RWPE1 (cell line): ENCODE measurements at places on chromosomes 3 and 15.

DNA sequence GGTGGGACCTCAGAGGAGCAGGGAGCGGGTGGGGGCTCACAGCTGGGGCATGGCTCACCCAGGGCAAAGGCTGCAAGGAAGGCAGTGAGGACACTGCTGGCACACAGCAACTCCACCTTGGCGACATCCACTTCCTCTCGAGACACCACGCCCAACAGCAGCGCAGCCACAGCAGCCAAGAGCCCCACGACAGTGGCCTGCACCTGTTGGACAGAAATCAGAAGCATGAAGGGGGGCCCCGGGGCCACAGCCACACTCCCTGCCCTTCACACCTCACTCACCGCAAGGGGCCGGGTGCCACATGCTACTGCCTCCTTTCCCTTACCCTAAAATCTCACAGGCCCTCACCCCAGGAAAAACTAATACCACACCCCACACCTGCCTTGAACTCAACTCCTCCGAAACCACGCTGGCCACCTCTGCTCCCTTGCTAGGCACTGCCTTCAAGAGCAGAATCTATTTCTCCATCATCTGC lies 57.3 kb downstream of the ROPN1B start:
- DNase-seq = no peak

DNA sequence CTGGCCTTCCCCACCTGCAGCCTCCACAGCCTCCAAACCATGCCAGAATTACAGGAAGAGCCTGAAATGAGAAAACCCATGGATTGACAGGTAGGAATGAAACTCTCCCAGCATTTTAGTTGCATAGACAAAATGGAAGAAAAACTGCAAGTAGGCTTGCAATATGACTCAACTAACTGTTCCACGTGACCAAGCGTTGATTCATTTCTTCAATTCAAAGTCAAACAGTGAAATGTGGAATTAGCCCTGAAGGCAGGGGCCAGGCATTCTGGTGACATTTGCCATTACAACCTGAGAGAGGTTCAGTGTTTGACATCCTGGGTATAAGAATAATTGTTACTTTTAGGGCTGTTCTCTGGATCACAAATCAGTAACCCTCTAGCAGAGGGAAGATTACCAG lies 676.5 kb upstream of the CFAP20DC start:
- peak; percentile 4 for DNase-seq

- DNase-seq = no peak
Measured at GRCh38 chr3:147381596-147381995, 24.7 kb downstream of the ZIC4 start.

GRCh38 chr3:182389071-182389815 lies 404.1 kb upstream of the ATP11B start:
- peak; percentile 85 for DNase-seq

GRCh38 chr3:185308126-185308754 lies 54.4 kb upstream of the EHHADH start:
- peak; percentile 53 for DNase-seq

DNA sequence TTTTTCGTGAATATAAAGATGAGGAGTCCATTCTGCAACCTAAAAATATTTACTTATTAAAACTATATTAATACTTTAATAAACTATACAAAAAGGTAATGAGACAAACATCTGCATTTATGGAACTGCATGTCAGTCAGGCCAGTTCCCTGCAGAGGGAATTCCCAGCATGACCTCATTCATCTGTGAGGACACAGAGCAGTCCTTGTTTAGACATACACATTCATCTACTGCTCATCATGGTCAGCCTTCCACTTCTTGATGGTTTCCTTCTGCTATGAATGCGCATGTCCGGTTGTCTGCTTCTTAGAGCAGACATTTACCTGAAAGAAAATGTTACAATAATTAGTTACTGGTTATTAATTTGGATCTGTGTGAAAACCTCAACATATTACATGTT lies 3.3 kb upstream of the ACTR8 start:
- no peak for DNase-seq

- peak; percentile 98 for DNase-seq
Measured at GRCh38 chr15:44711096-44711742, at the start of the genes B2M and PATL2. TSS of gene B2M (plus strand) at chr15:44711517. CDS start at chr15:44711547, 30 bp downstream. TSS of gene PATL2 (minus strand) at chr15:44711323. CDS start at chr15:44676490, 34,833 bp downstream.

- peak; percentile 26 for DNase-seq
Measured at GRCh38 chr3:87228316-87228715, 1.2 kb downstream of the CHMP2B start.

- DNase-seq = no peak
Measured at GRCh38 chr3:141524988-141525387, 38.2 kb downstream of the RASA2 start.

DNA sequence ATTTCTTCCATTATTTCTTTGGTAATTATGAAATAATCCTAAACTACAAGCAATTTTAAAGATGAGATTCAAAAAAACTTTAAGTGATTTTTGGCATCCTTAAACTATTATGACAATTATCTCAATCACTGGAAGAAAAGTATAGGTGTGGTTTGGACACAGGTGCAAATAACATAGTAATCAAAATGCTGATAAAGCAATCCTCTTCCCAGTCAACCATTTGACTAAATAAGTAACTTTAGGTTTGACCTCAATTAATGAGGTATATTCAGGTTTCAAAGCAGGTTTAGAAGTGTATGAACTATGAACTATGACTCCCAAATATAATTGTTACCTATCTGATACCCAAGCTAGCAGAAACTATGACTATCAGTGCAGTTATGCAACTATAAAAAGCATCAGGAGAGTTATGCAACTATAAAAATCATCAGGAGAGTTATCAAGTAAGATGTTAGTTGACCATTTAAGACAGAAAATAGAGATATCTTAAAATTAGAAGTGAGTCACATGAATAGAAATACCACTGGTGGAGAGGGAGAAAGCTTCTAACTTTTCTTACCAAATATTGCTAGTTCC lies 8.9 kb upstream of the CNTN3 start:
- no peak for DNase-seq

- peak; percentile 14 for DNase-seq
Measured at GRCh38 chr3:77081240-77081661, 41.4 kb downstream of the ROBO2 start.

GRCh38 chr15:55700876-55701275 lies 42.1 kb downstream of the PRTG start:
- no peak for DNase-seq

DNA sequence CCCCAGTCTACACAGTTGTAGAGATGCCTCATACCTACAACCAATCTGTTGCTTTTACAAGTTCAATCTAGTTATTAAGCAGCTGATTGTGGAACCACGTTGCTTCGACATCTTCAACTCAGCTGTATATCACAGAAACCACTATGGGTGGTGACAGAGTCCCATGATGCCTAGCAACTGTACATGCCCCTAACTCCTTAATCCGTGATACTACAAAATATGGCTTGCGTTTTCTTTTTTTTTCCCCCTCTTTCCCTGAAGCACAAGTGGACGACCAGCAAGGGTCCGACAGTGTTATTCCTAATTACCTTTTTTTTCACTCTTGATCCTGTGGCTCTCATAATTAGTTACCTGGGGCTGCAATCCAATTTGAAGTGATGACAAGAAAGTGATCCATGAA lies 478.6 kb downstream of the FOXP1 start:
- no peak for DNase-seq

GRCh38 chr15:37877851-37878741 lies 56.3 kb upstream of the TMCO5A start:
- DNase-seq = peak; percentile 28

GRCh38 chr15:42133356-42133755 lies 23.1 kb downstream of the PLA2G4F start:
- DNase-seq = no peak

- no peak for DNase-seq
Measured at GRCh38 chr15:85745023-85745422, 49.7 kb downstream of the KLHL25 start.

DNA sequence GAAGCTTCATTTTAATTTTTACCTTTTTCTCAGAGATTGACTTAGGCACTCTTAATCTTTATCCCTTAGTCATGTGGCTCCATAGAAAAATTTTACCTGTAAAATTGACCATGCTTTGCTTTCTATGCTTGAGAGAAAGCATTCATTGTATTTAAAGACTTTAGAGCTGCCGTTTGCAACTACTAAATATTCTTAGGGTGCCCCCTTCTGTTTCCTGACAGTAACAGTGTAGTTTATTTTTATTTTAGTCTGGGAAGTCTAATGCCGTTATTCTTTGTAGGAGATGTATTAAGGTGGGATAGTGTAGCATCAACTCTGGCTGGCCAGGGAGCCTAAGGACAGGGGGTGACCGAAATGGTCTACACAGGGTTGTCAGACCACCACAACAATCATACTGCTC lies 84.5 kb upstream of the SYNPR start:
- peak; percentile 13 for DNase-seq

GRCh38 chr15:41556677-41557076 lies 2.3 kb upstream of the TYRO3 start:
- DNase-seq = no peak

DNA sequence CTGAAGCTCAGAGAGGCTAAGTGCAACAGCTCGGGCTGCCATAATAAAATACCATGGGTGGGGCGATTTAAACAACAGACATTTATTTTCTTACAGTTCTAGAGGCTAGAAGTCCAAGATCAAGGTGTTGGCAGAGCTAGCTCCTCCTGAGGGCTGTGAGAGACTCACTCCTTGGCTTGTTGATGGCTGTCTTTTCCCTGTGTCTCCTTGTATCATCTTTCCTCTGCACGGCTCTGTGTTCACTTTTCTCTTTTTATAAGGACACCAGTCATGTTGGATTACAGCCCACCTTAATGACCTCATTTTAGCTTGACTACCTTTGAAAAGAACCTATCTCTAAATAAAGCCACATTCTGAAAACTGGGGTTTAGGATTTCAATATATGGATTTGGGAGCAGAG lies 129.7 kb downstream of the RPL22L1 start:
- no peak for DNase-seq

DNA sequence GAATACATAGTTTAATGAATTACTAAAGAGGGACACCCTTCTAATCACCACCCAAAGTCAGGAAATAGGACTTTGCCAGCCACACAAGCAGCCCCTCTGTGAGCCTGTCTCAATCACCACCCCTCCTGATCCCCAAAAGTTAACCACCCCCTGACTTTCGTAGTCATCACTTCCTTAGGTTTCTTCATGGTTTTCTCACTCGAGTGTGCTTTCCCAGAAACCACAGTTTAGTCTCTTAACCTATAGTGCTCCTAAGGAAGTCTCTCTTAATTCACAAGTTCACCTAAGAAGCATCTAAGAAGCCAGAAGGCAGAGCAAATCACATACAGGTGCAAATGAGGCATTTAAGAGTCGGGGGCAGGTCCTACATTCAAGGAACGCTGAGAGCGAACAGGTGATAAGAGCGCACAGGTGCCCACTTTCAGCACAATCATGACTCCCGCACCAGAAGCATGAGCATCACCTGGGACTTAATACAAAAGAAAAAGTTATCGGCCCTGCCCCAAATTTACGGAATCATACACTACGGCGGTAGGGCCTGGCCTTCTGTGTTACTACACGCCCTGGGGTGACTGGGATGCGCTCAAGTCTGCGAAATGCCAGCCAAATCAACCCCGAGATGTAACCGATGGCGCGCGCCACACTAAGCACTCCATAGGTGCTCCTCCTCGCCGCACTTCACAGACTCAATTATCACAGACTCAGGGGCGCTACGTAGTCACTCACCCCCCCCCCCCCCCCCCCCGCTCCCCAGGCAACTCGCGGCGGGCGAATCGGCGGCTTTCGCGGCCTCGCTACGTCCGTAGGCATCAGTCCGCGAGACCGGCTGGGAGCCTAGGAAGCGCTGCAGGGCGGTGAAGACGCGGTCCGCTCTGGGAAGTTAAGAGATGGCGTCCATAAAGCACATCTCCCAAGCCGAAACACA lies 815 bp downstream of the ULK4 start:
- DNase-seq = peak; percentile 23

DNA sequence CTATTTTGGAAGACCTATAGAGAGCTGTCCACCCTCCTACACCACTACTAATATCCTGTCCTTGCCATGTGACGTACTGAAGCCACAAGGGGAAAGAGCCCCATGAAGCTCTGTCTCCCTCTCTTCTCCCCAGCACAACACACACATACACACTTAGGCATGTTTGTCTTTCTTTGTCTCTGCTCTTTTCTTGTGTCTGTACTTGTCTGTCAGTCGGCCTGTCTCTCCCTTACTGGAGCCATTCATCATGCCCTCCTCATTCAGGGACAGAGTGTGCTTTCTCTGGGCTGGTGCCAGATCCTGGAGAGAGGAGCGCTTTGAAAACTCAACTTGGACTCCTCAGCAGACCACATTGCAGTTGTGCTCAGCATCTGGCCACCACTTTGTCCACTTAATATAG lies 47.6 kb downstream of the PSMD6 start:
- DNase-seq = peak; percentile 55

DNA sequence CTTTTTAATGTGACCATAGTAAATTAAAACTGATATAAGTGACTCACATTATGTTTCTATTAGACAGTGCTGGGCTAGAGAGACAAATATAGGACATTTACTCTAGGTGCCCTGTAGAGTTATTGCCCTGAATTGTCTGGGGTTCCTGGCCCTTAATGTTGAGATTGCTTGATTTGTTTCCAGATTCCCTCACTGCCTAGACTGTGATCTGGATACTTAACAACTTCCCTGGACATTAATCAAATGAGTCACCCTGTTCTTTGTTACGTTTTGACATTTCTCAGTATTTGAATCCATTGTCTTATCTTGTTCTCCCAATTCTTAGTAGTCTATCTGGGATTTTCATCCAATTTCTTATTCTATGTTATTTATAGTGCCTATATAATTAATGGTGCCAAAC lies 65.8 kb downstream of the DTWD1 start:
- peak; percentile 64 for DNase-seq

DNA sequence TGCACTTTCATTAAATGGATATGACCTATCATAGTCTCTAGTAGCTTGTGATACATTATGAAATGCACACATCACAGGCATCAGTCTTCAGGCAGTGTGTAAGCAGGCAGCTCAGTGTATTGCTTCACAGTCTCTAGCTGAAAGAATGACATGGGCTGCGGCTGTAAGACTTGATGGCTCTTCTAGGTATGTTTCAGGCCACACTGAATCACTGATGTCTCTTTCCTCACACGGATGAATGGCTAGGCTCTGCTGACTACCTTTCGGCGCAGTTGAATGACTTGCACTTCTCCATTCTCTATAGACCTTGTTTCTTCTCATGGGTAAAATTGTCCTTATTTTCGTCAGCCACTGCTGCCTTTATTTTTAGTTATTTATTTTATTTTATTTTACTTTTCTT lies 15.4 kb downstream of the APH1B start:
- DNase-seq = no peak

DNA sequence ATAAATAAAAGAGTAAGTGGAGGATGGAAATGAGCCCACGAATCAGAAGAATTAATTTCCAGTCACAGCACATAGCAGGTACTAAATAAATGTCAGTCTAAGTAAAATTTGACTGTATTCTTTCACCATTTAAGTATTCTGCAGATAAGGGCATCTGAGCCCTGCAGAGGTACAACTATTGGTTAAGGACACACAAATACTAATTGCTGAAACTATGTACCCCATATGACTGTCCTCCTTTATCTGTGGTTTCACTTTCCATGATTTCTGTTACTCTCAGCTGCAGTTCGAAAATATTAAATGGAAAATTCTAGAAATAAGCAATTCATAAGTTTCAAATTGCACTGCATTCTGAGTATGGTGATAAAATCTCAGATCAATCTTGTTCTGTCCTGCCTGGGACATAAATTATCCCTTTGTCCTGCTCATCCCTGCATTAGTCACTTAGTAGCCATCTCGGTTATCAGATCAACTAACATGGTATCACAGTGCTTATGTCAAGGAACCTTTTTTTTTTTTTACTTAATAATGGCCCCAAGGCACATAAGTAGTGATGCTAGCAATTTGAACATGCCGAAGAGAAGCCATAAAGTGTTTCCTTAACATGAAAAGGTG lies 95.1 kb downstream of the LSAMP start:
- DNase-seq = no peak
